CD8-positive, alpha-beta T cell (primary cell): ENCODE measurements at places on chromosomes 2 and 18.
A peak's percentile ranks its signal among the peaks of the same experiment; 100 is the strongest.

DNA sequence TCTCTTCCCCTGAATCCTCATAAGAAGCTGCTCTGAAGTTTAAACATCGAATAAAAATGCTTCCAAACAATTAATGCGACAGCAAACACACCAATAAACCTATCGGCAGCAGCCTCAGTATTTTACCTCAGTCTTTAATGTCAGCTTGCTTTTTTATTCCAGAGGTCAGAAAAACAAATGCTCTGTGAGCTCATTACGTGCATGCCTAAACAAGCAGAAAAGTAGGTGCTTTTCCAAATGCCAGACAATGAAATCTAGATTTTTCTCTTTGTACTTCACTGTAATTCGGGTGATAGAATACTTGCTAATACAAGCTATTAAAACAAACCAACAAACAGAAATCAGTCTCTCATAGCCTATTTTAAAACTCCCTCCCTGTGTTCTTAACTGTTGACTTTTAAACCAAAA, 381.5 kb downstream of the NRXN1 start:
- no peak for DNase-seq

- DNase-seq, result no peak
Measured at GRCh38 chr18:66043009-66043408, 292.2 kb downstream of the CDH7 start.

GRCh38 chr2:206784559-206785353, 19.4 kb downstream of the FASTKD2 start:
- DNase-seq, result peak; percentile 18

- no peak for DNase-seq
Measured at GRCh38 chr2:175576875-175577274, 395.4 kb upstream of the ATP5MC3 start.

GRCh38 chr2:201128933-201129505, 13.1 kb downstream of the CFLAR start:
- no peak for DNase-seq

DNA sequence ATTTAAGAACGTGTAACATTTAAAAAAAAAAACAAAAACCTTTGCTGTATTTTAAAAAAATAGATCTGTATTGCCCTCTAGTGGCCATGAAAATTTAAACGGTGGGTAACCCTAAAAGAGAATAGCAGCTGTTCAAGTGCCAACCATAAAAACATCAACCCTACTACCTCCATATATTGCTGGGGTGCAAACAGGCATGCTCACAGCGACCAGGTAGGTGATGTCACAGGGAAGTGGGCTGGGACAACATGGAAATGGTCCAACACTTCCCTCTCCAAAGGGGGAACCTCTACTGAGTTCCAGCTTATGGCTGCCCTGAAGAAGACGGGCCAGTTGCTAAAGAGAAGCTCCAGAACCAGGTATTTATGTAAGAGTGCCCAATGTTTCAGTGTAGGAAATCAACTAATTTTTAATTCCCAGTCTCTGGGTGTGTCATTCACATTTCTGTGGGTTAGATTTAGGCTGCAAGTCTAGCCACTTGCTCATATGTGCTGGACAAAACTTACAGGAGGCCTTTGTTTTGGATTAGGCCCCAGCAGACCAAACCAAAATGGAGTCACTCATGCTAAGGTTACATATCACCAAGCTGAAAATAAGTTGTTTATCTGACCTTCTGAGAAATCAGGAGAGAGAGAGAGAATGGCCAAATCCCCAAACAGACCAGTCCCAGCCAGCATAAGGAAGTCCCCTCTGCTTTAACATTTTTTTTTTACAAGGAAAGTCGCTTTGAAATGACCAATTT, 54.5 kb downstream of the SKA1 start:
- DNase-seq, result no peak

DNA sequence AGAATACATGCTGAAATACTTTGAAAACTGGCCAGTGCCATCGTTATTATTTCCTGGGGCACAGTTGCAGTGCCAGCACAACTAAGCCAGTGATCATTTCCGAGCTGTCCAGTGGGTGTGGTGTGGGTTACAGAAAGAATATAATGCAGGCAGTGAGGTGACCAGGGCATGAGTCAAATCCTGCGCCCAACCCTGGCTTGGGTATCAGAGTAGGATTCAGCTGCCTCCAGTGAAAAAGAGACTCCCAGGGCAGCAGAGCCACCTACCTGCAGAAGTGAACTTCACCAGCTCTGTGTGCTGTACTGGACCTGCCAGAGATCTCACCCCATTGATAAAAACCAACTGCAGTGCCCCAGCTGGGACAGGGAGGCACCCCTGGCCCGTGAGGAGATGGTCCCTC, 18.0 kb downstream of the SLC9A2 start:
- DNase-seq, result no peak

DNA sequence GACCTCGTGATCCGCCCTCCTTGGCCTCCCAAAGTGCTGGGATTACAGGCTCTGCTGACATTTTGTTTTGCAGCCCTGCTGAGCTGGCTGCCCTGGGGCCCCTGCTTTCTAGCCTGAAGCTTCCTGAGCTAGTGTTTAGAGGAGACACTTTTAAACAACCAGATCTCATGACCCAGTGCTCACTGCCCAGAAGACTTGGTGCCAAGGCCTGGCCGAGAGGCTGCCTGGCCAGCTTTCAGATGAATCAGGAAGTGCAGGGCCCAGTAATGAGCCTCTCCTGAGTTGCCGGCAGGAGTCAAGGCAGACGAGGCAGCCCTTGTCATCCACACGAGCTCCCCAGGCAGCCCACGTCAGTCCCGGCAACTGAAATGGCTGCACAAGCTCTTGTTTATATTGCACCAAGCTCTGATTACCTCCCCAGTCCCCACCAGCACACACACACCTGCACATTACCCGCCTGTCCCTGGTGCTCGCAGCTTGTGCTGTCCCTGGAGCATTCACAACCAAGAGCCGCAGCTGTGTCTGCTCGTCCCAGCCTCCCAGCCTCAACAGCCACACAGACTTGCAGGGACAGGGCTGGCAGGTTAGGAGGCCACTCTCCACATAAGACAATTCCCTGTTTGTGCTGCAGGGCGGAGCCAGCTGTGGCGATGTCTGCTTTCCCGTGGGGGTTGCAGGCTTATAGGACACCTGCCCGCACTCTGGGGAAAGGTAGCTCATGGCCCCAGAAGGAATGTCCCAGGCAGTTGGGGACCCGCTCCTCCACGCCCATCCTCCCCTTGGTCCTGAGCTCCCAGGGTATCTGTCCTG, 331.2 kb upstream of the MYT1L start:
- DNase-seq, result no peak

- no peak for DNase-seq
Measured at GRCh38 chr18:8400193-8400752, 209.0 kb upstream of the RAB12 start.

DNA sequence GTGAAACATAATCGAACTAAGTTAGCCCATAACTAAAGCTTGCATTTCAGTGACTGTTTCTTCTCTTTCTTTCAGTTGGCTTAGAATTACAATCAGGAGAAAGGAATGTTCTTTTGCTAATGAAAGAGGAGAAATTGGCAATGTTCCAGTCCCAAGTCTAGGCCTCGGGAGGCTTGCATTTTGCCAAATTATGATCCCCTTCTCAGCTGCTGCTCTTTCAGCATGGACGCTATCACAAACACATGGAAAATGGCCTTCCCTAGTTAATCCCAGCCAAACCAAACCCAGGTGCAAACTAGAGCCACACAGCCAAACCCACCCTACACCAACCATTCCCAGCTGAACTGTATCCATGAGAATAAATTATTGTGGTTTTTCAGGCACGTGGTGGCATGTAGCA, 605.2 kb upstream of the LRRTM4 start:
- no peak for DNase-seq

GRCh38 chr2:180660207-180660606, 320.2 kb upstream of the UBE2E3 start:
- no peak for DNase-seq

DNA sequence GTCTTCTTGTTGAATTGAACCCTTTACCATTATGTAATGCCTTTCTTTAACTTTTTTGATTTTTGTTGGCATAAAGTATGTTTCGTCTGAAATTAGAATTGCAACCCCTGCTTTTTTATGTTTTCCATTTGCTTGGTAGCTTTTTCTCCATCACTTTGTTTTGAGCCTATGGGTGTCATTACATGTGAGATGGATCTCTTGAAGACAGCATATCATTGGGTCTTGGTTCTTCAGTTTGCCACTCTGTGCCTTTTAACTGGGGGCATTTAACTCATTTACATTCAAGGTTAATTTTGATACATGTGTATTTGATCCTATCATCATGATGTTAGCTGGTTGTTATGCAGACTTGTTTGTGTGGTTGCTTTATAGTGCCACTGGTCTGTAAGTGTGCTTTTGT, 489.4 kb upstream of the TNP1 start:
- no peak for DNase-seq

- DNase-seq, result no peak
Measured at GRCh38 chr2:152566728-152567069, 150.6 kb downstream of the PRPF40A start.

DNA sequence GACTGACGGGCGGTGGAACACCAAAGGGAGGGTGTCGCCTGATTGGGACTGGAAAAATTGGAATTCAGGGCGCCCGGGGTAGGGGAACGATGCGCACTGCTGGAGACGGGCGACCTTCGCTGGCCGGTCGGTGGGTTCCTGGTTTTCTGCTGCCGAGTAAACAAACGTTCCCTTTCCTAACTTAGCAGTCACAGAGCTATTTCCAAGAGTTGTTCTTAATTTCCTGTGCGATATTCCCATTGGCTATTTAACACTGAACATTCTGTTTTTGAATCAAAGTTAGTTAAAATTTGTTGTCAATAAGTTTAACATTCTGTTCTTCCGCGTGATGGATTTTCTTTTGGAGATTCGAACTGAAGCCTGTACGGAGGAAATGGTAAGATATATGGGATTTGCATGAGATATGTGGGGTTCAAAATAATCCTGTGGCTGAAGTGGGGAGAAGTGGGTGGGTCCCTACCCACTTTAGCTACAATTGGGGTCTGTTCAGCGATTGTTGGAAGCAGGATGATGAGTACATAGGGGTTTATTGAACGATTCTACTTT, 862 bp downstream of the C18orf54 start:
- no peak for DNase-seq
